NCI-H460 (cell line): ENCODE measurements at places on chromosomes 6 and 20.

GRCh38 chr6:107847844-107848802 is 24.0 kb upstream of the SCML4 start:
- peak; percentile 64 for DNase-seq

- no peak for DNase-seq
Observed at GRCh38 chr6:148221196-148221979, 121.2 kb upstream of the SASH1 start.

- DNase-seq = no peak
Observed at GRCh38 chr20:31845300-31845863, at the start of gene FOXS1. TSS of gene FOXS1 (minus strand) at chr20:31845604. CDS start at chr20:31845542, 62 bp downstream.

GRCh38 chr6:54403096-54403495 is 94.9 kb downstream of the TINAG start:
- DNase-seq = no peak

- no peak for DNase-seq
Observed at GRCh38 chr6:659716-660581, 3.0 kb upstream of the HUS1B start.

DNA sequence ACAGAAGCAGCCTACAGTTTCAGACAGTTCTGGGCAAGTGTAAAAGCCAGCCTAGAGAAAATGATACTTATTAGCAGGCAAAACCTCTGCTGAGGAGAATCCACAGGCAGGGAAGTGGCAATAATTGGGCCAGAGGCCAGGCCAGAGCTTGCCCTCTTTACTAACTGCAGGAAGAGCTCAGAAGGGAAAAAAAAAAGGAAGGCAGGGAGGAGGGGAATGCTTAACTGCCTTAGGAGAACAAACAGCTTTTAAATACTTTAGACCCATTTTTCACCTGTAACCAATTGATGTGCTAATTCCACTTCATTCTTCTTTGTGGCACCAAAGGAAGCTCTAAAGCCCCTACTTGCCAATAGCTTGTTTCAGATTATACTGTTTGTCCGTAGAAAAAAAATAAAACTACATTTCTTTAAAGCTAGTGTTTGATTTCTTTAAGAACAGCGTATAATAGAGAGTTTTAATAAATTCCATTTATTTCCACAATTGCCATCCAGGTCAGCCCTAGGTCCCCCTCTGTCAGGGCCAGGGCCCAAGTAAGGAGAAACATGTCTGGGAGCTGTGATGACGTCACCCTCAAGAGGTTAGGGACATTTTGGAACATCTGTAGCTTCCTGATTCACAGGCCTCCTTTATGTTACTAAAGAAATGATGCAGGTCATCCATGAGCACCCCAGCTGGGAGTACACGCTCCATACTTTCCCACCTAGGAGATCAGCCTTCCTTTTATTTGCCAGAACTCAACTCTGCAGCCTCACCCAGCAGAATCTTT is 384.3 kb downstream of the CDC5L start:
- DNase-seq = no peak

DNA sequence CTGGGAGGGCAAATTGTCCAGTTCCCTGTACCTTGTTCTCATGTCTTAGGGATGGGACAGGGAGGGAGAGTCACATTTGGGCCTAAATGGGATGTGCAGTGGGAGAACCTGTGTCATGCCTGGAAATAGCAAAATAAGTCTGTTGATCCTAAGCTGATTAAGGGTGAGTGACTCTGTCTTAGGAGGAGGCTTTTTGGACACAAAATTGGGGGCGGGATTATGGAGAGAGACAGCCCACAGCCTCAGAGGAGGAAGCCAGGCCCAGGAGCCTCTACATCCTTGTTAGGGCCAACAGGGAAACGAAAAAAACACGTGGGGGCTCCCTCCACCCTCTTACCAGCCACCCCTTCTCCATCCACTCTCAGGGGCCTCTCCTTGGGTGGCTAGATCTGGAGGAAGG is 2.2 kb downstream of the KCNB1 start:
- no peak for DNase-seq

DNA sequence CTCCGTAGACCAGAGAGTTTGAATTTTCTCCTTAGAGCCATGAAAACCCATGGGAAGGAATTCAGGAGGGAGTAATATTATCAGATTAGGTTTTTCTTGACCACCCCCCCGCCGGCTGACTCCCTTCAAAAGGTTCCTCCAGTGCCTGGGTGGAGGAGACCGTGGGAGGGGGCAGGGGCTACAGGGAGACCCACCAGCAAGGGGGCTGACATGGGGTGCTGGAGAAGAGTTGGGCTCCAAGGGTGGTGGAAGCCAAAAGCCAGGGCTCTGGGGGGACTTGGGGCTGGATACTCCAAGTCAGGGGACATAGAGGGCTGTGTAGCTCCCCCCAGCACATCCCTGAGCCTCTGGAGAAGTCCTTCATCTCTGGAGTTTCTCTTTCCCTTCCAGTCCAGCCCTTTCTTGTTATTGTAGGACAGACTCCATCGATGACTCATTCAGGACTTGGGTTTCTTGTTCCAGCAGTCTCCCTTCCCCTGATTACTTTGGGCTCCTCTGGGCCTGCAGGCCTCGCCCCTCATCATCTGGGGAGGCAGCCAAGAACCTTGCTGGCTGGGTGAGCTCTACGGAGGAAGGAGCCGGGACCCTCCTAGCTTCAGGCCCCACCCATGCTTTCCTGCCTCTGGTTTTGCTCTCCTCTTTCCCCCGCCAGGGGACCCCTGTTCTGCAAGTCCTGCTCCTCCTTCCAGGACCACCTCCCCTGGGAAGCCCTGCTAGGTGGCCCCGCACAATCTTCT is 10.5 kb upstream of the KIAA1755 start:
- peak; percentile 21 for DNase-seq

DNA sequence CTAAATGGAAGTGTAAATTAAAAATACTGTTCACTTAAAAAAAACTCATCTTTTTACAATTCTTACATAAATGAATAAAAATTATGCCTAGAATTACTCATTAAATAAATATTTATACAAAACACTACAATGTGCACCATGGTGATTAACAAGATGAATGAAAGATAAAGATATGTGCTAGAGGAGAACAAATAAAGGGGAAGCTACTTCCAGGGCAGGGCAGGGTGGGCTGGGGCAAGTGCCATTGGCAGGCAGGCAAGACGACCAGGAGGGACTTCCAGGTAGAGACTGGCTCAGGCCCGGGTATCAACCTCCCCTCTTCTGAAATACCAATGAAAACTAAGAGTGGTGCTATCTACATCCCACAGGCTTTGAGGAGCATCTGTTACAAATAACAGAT is 20.4 kb downstream of the PREP start:
- DNase-seq = no peak

DNA sequence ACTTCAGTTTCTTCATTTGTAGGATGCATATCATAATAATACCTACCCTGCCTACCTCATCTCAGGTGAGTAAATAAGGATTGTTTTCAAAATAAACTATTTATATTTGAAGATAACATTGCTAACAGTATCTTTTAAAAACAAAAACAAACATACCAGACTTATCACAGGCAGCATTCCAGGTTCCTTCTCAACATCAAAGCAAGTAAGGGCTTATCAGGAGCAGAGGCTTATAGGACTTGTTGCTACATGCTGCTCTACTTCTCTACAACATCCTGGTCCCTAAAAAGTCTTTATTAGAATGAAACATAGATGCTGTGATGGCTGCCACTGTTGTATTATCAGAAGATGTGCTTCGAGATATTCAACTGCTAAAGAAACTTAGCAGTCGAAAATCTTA is 149.2 kb upstream of the PRDM1 start:
- no peak for DNase-seq

DNA sequence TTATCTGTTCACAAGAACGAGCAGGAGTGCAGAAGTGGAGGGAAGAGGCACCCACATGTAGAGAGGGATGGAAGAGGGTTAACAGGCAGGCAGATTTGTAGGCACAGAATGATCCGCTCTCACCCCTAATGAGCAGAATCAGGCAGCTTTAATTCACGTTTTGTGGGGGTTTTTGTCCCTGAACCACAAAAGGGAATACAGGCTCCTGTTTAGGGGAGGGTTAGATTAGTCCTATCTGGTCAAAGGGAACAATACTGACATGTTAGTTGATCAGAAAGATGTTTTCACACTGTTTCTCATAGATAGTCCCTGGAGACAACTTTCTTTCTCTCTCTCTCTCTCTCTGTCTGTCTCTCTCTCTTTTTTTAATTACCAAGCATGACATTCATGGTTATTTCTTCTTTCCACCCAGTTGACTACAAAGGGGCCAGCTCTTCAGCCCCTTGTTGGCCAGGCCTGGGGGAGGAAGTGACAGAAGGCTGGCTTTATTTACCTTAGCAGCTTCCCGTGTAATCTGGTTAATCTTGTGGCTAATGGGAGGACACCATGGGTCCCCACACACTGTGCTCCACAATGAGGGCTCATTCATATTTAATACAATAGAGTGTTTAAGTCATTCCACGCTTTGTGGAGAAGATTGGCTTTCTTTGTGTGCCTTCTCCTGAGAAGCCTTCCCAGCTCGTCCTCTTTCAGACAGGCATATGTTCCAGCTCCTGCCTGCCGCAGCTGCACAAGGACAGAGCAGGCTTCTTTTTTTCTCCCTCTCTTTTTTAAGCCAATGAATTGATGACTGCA is 958.8 kb downstream of the TFAP2A start:
- DNase-seq = no peak

- no peak for DNase-seq
Observed at GRCh38 chr6:93278241-93278640, 141.1 kb downstream of the EPHA7 start.

GRCh38 chr6:132749111-132749510 is 8.6 kb downstream of the VNN2 start:
- peak; percentile 43 for DNase-seq

GRCh38 chr6:56032715-56033260 is 157.4 kb upstream of the BMP5 start:
- DNase-seq = no peak

- DNase-seq = no peak
Observed at GRCh38 chr6:32718879-32719278, 22.3 kb upstream of the HLA-DQA2 start.

GRCh38 chr6:95515975-95516374 is 61.4 kb upstream of the MANEA start:
- no peak for DNase-seq

DNA sequence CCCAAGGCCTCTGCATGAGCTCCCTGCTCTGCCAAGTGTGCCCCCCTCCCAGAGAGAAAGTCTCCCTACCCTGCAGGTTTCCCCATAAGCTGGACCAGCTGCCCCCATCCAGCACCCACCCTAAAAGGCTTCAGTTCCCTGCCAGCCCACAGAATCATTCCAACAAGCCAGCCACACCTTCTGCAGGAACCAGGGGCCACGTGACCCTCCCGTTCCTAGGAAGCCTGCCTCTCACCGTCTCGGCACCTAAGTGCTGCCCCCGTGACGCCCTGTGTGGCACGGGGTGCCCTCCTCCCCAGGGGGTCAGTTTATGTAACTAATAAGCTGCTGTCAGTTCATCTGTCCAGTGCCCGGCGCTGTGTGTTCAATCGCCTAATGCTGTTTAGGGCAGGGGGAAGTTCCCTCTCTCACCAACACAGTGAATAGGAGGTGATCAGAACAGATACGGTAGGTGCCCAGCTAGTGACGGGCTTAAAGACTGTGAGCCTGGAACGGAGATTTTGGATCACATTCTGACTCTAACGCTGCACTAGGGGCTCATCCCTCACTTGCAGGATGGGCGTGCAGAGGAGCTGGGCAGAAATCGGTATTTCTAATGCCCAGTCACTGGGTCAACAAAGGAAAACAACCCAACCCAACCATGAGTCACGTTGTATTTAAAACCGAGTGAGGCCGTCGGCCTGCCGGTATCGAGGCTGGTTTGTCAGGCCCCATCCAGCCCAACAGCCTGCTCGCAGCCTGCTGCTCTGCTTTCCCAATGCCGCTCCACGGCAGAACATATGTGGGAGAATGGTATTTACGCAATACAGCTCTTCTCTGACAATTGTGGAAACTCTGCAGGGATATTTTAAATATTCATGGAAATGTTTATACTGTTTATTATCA is 56.0 kb downstream of the RAMACL start:
- peak; percentile 53 for DNase-seq

DNA sequence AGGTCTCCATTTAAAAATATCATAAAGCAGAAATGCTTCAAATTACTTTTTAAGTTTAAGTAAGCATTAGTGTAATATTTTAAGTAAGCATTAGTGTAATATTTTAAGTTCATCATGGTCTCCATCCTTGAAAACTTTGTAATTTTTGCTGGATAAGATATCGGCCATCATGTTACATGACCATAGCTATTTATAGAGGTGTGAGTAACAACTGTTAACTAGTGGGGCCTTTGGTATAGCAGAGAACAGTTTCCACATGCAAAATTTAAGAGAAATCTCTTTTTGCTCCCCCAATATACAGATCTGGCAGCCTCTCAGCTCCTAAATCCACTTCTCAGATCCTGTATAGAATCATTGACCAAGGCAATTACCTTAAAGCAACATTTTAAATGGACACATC is 468 bp downstream of the TRDN start:
- DNase-seq = no peak

DNA sequence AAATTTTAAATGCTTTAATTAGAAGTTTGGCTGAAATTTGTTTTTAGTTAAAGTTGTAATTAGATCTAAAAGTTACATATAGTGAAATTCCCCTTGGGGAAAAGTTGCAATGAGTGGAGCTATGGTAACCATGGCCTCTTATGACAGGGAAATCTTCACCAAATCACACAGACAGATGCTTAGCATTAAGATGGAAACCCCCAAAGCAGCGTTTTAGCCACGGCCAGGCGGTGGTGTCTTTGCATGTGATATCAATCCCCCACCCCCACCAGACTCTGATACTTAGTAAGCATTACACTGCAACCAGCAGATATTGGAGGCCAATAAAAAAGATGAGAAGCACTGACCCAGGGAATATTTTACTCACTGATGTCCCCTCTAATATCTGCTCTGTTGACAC is 75.7 kb downstream of the REPS1 start:
- DNase-seq = no peak

DNA sequence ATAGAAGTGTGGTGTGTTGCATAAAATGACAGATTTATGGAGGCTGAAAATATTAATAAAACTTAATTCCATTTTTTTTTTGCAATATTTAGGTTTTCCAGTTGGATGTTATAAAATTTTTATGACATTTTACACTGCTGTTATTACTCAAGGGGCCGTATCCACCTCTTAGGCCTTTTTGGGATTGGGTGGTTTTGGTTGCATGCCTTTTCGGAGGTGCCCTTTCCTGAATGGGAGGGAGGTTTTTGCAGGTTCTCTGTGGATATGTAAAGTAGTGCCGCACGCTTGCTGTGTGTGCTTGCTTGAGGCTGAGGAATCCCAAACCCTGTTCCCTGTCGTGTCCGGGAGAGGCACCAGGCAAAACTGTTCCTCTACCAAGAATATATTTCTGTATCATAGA is 6.8 kb downstream of the ARID1B start:
- no peak for DNase-seq
